ENCODE measurements at places on chromosomes 5 and 9. TPM values are rescaled to one million over a fixed set of nuclear protein-coding genes. Genes with fewer than 3 reads are reported as not detected.

The PRRX2 gene
- total RNA-seq = 0.59 TPM

The KLHL3 gene
- total RNA-seq = 5.1 TPM

The SPINK4 gene
- not detected for total RNA-seq

The KCNV2 gene
- total RNA-seq = not detected

The CDH18 gene
- total RNA-seq = 2.7 TPM

The EGFL7 gene
- total RNA-seq = 33.6 TPM

The INSL6 gene
- not detected for total RNA-seq

The ZNF346 gene
- 12.8 TPM for total RNA-seq

The KIF4B gene
- total RNA-seq = 0.09 TPM

The SLC1A3 gene
- total RNA-seq = 14.3 TPM

The SEPTIN8 gene
- total RNA-seq = 67.4 TPM

The RIOK2 gene
- total RNA-seq = 52.7 TPM

The SHOC1 gene
- total RNA-seq = 0.09 TPM

The AQP7 gene
- total RNA-seq = not detected

The ZNF483 gene
- total RNA-seq = 1.2 TPM

The PTCD2 gene
- total RNA-seq = 10.4 TPM

The EIF4E1B gene
- total RNA-seq = not detected

The FGD3 gene
- not detected for total RNA-seq

The PCA3 gene
- not detected for total RNA-seq

The GPRIN1 gene
- 7.3 TPM for total RNA-seq

The MARVELD2 gene
- 0.30 TPM for total RNA-seq

The TEX48 gene
- total RNA-seq = not detected

The SHC3 gene
- 79.2 TPM for total RNA-seq

The TMEM171 gene
- total RNA-seq = 1.8 TPM

The ABLIM3 gene
- total RNA-seq = 4.2 TPM
